T-helper 9 cell (primary cell): ENCODE measurements at places on chromosomes 5 and 9.

DNA sequence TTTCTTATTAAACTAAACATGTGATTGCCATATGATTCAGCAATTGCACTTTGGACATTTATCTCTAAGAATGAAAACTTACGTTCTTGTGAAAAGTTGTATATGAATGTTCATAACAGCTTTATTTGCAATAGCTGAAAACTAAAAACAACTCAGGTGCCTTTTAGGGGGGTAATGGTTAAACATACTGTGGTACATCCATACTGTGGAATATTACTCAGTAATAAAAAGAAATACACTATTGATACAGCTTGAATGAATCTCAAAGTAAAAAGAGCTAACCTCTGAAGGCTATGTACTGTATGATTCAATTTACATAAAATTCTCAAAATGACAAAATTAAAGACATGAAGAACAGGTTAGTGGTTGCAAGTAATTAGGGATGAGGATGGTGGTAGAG is 339.5 kb upstream of the PAPPA start:
- DNase-seq: no peak

DNA sequence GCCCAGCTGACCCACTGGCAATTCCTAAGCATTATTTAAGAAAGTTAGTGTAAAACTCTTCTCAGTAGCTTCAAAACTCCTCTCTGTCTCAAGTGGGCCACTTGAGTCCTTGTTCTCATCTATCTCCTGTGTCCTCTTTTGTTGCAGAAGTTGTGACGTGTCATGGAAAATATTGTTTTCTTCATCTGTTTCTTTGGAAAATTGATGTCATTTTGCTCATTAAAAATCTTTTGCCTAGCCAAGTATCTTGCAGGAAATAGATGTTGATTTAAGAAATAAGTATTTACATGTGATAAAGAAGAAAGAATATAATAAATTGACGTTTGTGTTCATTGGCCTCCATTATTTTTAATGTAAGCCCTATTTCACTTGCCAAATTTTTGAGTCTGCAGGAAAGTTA is 1158.4 kb upstream of the SEMA6A start:
- DNase-seq: no peak

GRCh38 chr9:37710046-37710445 is 43.6 kb upstream of the TRMT10B start:
- DNase-seq: no peak

- no peak for DNase-seq
Measured at GRCh38 chr5:68456756-68457217, 241.2 kb downstream of the PIK3R1 start.

DNA sequence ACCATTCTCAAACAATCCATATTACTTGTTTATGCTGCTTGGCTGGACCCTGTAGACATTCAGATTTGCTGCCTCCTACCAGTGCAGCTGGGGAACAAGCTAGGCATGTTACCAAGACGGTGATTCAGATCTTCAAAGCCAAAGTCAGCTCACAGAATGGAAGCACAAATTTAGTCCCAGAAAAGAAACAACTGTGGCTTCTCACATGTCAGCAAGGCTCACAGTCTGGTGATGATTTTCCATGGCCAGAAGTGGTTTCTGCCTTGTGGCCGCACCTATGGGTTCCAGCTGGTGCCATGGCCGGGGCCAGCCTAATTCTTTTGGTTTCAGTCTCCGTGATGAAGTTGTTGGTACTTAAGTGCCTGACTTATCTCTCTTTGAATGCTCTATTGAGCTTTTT is 182.2 kb downstream of the TMC1 start:
- no peak for DNase-seq

DNA sequence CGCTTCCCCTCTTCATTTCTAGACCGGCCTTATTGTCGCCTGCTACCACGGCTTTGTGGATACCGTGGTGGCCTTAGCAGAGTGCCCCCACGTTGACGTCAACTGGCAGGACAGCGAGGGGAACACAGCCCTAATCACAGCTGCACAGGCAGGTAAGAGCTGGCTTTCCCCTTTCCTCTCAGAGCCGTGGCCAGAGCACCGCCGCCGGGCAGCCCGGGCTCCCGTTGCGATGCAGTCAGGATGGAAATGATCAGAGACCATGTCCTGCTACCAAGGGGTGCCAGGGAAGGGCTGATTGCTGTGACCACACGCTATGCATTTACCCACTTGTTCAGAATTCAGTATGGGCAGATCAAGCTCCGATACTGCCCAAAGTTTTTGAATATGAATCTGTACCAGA is 54.4 kb downstream of the ANKRD33B start:
- DNase-seq: no peak

DNA sequence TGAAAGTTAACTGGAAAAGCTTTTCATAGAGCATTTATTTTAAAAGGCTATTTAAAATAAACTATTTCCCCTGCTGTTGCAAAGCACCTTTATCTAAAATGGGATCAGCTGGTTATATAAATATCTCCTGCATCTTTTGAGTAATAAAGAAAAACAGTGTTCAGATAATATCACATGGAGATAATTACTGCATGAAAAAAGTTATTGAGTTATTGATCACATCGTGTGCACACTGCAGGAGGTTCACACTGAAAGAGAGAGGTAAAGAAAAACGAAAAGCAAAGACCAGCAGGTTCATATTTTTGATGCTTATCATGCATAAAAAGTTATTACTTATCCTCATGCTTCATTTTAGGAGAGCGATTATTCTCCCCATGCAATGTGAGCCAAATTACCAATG is 55.4 kb upstream of the OTP start:
- no peak for DNase-seq

- no peak for DNase-seq
Measured at GRCh38 chr5:54401515-54401914, 54.0 kb upstream of the HSPB3 start.

DNA sequence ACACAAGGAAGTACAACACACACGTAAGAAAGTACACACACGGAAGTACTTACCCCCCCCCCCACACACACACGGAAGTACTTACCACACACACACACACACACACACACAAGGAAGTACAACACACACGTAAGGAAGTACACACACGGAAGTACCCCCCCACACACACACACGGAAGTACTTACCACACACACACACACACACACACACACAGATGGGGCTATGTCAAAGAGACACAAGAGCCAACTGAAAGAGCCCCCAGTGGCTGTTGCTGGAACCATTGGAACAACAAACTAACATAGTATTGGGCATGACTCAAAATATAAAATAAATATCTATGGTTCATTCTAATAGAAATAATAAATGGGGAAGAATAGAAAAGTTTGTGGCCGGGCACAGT is 4.9 kb upstream of the MAPK9 start:
- DNase-seq: no peak

- no peak for DNase-seq
Measured at GRCh38 chr5:31023105-31023504, 170.4 kb upstream of the CDH6 start.

DNA sequence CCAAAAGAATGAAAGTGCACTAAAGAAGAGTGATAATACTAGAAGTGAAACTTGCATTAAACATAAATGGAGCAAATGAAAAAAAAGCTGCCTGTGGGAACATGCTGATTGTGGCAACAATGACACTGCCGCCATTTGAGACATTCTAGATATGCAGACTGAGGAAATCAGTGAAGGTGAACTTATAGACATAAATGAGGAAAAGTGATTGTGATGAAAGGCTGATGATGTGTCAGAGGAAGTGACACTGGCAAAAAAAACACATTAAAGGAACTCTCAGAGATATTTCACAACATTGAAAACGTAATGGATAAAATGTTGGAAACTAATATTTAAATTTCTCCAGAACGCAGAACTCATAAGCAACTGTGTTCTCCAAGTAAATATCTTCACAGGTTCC is 1.2 kb downstream of the ERCC8 start:
- no peak for DNase-seq
